ENCODE measurements at places on chromosomes 5 and 9.

- no peak for DNase-seq
These were observed 593 bp downstream of the STPG3 start for GRCh38 chr9:137251490-137252268.

- DNase-seq: no peak
These were observed 970 bp upstream of the FUT7 start for GRCh38 chr9:137032858-137033257.

GRCh38 chr9:92976431-92976830 is 29.1 kb downstream of the FGD3 start:
- DNase-seq: no peak

- no peak for DNase-seq
These were observed 48.8 kb downstream of the FBXO4 start for GRCh38 chr5:41973887-41974286.

DNA sequence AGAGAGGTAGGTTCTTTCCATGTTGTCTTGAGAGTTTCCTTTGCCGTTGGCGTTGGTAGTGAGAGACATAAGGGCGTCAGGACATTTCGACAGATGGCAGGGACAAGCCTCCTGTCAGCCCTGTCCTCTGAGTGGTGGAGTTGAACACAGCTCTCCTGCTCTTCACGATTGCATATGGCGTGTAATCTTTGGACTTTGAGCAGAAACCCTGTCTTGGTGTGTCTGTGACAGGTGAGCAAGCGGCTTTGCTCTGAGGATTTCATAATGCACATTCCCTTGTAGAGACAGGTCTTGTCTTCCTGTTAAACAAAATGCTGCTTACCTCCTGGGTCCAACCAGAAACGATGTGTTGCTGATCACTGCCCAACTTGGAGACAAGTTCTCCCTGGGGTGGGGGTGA is 146.5 kb downstream of the NXNL2 start:
- DNase-seq: no peak

GRCh38 chr5:148992265-148992664 is 70.6 kb downstream of the SH3TC2 start:
- no peak for DNase-seq

DNA sequence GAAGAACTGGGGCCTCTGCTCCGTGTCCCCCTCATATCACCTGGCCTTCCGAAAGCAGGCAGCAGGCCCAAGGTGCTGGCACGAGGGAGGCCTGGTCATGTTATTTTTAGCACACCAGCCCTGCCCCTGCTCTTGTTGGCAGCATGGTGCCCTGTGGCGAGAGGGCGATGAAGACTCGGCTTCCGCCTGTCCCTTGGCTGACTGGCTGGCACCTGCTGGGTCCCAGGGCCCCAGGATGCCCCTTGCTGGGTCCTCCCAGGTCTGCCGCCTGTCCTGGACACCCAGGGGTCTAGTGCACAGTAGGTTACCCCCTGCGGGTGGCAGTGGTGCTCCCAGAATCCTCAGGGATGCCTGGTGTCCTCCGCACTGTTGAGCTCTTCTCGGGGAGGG is 77.0 kb downstream of the RXRA start:
- DNase-seq: no peak

DNA sequence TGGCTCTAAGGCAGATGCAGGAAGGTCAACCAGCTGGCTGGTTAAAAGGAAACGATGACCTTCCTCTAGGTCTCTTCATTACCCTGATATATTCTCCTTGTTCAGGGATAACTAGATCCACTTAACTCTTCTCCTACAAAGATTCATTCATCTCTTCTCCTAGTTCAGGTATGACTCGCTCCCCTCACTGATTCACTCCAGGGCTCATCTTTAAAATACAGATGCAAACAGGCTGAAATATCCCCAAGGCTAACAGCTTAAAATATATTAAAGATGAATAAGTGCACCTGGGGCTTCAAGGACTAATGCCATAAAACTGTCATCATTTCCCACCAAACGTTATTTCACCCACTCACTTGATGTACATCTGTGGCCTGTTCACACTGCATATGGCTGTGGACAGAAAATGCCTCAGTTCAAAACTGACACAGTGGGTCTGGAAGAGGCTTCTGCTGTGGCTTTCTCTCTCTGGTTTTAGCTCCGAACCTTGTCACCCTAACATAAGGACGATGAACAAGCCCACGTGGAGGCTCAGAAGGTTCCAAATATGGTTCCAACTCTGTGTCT is 366.9 kb downstream of the DEPDC1B start:
- DNase-seq: no peak

- DNase-seq: no peak
These were observed 135.4 kb upstream of the PRSS3 start for GRCh38 chr9:33659921-33660320.

DNA sequence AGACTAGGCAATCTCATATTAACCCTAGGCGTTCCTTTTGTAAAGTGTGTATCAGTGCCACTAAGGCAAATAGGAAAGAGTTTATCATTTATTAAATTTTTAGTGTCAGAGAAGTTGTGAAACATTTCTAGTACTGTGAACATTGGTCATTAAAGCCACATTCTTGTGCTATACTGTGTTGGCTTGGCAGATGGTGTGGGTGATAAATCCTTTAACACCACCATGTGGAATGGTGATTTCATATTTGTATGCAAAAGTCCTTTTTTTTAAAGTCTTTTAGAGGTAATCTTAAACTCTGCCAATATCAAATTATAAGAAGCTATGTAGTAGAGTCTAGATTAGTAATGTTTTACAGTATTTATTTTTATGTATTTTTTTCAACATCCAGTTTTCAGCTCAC is 18.1 kb downstream of the SLC12A2 start:
- DNase-seq: no peak

GRCh38 chr9:113899205-113899604 is 23.1 kb downstream of the ZNF618 start:
- no peak for DNase-seq

GRCh38 chr5:173331956-173332479 is 3.8 kb upstream of the STC2 start:
- DNase-seq: peak; percentile 38

DNA sequence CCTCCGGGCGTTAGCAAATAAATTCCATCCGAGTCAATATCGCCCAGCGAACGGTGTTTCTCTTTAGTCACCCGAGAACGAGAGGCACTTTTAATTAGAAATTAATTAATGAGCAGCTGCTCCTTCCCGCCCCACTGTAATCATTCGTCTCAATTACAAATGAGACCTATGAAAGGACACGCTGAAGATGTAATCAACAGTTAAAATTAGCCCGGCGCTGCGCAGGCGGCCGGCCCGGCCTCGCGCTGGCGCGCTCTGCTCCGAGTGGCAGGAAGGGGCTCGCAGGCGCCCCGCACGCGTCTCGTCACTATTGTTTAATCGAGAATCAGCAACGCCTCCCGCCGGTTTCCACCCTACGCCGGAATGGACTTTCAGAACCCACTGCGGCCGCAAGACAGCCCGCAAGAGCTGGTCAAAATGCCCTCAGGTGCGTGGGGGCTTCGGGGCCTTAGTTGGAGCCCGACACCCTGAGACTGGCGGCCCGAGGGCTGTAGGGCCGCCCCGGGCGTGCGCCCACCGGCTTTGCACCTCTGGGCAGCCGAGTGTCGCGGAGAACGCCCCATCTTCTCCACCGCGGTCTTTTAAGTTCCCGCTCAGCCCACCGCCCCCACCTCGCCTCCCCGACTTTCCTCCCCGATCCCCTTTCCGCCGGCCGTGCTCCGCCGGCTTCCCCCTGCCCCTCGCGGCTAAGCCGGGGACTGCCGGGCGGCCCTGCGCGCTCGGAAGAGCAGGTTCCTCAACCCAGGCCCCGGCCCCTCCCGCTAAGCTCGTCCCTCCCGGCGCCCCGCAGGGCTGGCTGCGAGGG is 597 bp upstream of the IRX4 start:
- no peak for DNase-seq

DNA sequence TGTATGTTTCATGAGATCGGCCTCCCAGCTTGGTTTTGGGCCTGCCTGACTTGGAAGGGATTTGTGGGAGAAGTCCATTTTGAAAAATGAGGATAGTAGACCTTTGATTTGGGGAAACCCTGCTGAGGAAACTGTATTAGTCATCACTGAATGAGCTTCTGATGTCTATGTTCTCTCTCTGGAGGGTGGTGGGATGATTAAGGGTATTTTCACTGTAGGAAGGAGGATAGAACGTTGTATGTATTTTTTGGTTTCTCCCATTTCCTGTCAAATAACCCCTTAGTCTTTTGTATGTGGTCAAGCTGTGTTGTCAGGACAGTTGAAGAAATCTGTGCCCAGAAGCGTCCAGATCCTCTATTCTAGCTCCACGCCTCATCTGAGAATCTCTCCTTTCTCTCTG is 151.9 kb downstream of the INSYN2B start:
- DNase-seq: no peak

- DNase-seq: no peak
These were observed 55.7 kb upstream of the COL15A1 start for GRCh38 chr9:98887918-98888510.

GRCh38 chr9:79526149-79526672 is 45.6 kb upstream of the TLE4 start:
- no peak for DNase-seq

GRCh38 chr5:4651806-4652565 is 488.1 kb upstream of the ADAMTS16 start:
- no peak for DNase-seq

- DNase-seq: no peak
These were observed 7.5 kb upstream of the FAM120AOS start for GRCh38 chr9:93460689-93461413.

DNA sequence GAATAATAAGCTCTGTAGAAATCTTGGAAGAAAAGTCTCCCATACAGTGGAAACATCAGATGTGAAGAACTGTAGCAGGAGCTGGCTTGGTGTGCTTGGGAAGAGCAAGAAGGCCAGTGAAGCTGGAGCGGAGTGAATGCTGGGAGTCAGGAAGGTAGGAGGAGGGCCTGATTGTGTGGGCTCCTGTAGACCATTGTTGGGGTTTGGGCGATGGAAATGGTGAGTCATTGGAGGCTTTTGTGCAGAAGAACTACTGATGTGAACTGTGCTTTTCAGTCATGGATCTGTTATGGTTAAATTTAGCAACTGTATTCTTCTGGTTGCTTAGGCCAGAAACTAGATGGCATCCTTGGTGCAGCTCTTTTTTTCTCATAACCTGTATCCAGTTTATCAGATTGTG is 2.3 kb downstream of the ICE1 start:
- DNase-seq: no peak

DNA sequence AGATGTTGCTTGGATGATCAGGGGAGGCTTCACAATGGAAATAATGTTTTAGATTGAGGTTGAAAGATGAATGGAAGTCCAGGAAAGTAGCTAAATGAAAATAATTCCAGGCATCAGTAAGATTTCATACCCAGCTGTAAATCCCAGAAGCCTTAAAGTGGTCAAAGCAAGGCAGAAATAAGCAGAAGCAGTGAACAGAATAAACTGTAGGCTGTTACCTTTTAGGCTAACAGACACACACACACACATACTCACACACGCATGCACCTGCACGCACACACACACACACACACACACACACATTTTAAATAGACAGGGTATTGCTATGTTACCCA is 175.3 kb downstream of the WDR70 start:
- DNase-seq: no peak

DNA sequence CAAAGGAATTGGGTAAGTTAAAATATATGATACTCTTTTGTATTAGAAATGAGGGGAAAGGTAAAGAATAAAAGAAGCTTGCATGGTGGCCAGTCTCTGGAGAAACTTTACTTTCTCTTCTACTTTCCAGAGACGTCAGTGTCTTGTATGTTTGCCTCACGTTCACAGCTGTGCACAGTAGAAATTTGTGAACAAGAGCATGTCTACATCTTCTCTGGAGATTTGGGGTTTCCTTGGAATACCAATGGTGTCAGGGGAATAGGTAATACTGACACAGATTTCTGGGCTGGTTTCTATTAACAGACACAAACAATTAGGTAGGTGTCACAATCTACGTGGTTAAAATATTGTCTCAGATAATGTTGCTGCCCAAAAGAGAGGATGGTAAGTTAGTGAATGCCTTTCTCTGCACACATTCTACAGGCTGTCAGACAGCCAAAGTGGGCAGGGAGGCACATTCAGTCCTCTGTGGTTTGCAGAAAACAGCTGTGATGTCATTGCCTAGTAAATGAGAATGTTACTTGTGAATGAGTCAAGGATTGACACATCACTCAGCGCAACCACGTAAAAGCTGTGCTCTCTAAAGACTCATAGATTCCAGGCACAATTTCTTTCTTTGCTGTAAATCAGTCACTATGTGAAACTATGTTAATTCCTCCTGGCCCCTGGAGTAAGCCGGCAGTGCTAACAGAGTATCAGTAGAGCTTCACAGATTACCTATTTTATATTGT is 397.1 kb downstream of the MAN2A1 start:
- no peak for DNase-seq

DNA sequence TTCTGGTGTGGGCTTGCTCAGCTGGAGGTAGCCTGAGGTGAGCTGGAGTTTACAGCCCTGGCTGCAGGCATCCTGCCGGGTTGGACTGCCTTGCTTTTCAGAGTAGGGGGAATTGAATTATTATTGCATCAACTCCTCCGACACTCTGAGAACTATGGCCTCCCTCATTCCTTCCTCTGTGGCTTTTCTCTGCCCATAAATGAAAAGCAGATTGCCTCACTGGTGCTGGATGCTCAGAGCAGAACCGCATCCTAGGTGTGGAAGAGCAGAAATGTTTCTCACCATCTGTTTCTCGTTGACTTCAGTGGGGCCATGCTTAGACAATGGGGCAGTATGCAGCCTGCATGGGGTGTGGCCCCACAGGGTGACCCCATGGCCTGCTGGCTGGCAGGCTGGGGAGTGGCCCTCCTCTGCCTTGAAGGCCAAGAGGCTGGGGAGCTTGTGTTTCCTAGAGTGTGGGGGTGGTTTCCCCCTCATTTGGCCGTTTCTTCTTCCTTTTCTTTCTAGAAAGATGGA is 27.3 kb upstream of the TGFBI start:
- DNase-seq: no peak

GRCh38 chr5:115641948-115642347 is 16.1 kb upstream of the TMED7 start:
- DNase-seq: no peak

GRCh38 chr9:27152405-27152718 is 43.3 kb downstream of the TEK start:
- no peak for DNase-seq

GRCh38 chr5:164359260-164360255 is 854.1 kb downstream of the MAT2B start:
- no peak for DNase-seq

GRCh38 chr5:74389531-74390305 is 250.8 kb downstream of the ENC1 start:
- DNase-seq: no peak
